OCI-LY7 (cell line): ENCODE measurements at places on chromosomes 2 and 18. TPM values are rescaled to one million over a fixed set of nuclear protein-coding genes. Genes with fewer than 3 reads are reported as not detected.

The FBXO48 gene
- 6.8 and 8.5 TPM in 2 replicates for total RNA-seq

The DNAJC10 gene
- total RNA-seq = 226 and 227 TPM in 2 replicates

The CCDC141 gene
- total RNA-seq = 0.07 and 0.32 TPM in 2 replicates

The C2orf49 gene
- 17.0 and 18.3 TPM in 2 replicates for total RNA-seq

The ADCYAP1 gene
- not detected in 2 replicates for total RNA-seq

The SLC39A6 gene
- total RNA-seq = 11.2 and 13.7 TPM in 2 replicates

The DSG4 gene
- total RNA-seq = not detected in 2 replicates

The PHOSPHO2 gene
- 2.9 and 4.2 TPM in 2 replicates for total RNA-seq

The ERBB4 gene
- not detected in 2 replicates for total RNA-seq

The TMEM18 gene
- total RNA-seq = 31.1 and 37.4 TPM in 2 replicates

The DIPK1C gene
- not detected in 2 replicates for total RNA-seq

The LTBP1 gene
- 72.4 and 82.6 TPM in 2 replicates for total RNA-seq

The IL36B gene
- total RNA-seq = not detected in 2 replicates

The IGFBP5 gene
- total RNA-seq = not detected in 2 replicates

The SOWAHC gene
- total RNA-seq = not detected in 2 replicates

The CHRNA1 gene
- total RNA-seq = not detected in 2 replicates

The FHOD3 gene
- 2.4 and 2.5 TPM in 2 replicates for total RNA-seq

The ZC3H6 gene
- total RNA-seq = 16.5 and 17.3 TPM in 2 replicates

The DSG2 gene
- not detected in 2 replicates for total RNA-seq

The CIB4 gene
- not detected in 2 replicates for total RNA-seq

The CPLX4 gene
- not detected in 2 replicates for total RNA-seq

The CCDC74A gene
- total RNA-seq = 27.1 and 40.2 TPM in 2 replicates

The HADHB gene
- 55.7 and 58.1 TPM in 2 replicates for total RNA-seq

The TMEM182 gene
- total RNA-seq = 3.2 and 3.7 TPM in 2 replicates

The CDH7 gene
- total RNA-seq = not detected in 2 replicates

The STARD6 gene
- total RNA-seq = not detected in 2 replicates

The CHPF gene
- total RNA-seq = 30.5 and 33.0 TPM in 2 replicates

The GPR155 gene
- 0.96 and 1.9 TPM in 2 replicates for total RNA-seq

The SULT1C2 gene
- total RNA-seq = not detected in 2 replicates

The KLHL29 gene
- total RNA-seq = 0.23 and 0.31 TPM in 2 replicates

The CBLN2 gene
- not detected in 2 replicates for total RNA-seq

The PROC gene
- 0.59 TPM in 1 of 2 replicates, not detected in the other for total RNA-seq

The PLB1 gene
- not detected in 2 replicates for total RNA-seq

The STK16 gene
- total RNA-seq = 39.5 and 42.8 TPM in 2 replicates

The ARHGEF33 gene
- not detected in 2 replicates for total RNA-seq

The RNF125 gene
- total RNA-seq = 2.2 and 3.2 TPM in 2 replicates

The ITPRIPL1 gene
- 7.1 and 8.1 TPM in 2 replicates for total RNA-seq

The LRATD1 gene
- total RNA-seq = not detected in 2 replicates

The SOS1 gene
- total RNA-seq = 40.0 and 47.9 TPM in 2 replicates

The ACOXL gene
- 0.81 TPM in 1 of 2 replicates, not detected in the other for total RNA-seq

The TFPI gene
- total RNA-seq = not detected in 2 replicates

The SERPINB12 gene
- total RNA-seq = not detected in 2 replicates

The CYS1 gene
- 0.17 and 0.68 TPM in 2 replicates for total RNA-seq

The ME2 gene
- 62.0 and 64.2 TPM in 2 replicates for total RNA-seq

The NEU2 gene
- not detected in 2 replicates for total RNA-seq

The ANKRD30B gene
- total RNA-seq = not detected in 2 replicates

The L3MBTL4 gene
- total RNA-seq = not detected in 2 replicates

The PSMA8 gene
- 0.19 and 0.37 TPM in 2 replicates for total RNA-seq

The NHEJ1 gene
- 12.3 and 14.3 TPM in 2 replicates for total RNA-seq

The C2orf80 gene
- not detected in 2 replicates for total RNA-seq

The SERPINB11 gene
- not detected in 2 replicates for total RNA-seq

The DPP10 gene
- total RNA-seq = not detected in 2 replicates

The SPC25 gene
- 50.3 and 53.1 TPM in 2 replicates for total RNA-seq

The DYSF gene
- total RNA-seq = not detected in 2 replicates

The POTEC gene
- total RNA-seq = not detected in 2 replicates

The COL4A3 gene
- total RNA-seq = 7.2 and 10.9 TPM in 2 replicates

The CDK5R2 gene
- 0.57 and 0.63 TPM in 2 replicates for total RNA-seq

The PELI1 gene
- 174 and 211 TPM in 2 replicates for total RNA-seq

The EGR4 gene
- total RNA-seq = not detected in 2 replicates
